Stimulated activated CD4-positive, alpha-beta T cell treated with anti-CD3 and anti-CD28 coated beads, Interleukin-12 subunit alpha, Interleukin-12 subunit beta, amount 100 ng/mL, for 4 hours (primary cell): ENCODE measurements at places on chromosomes 3 and 15.

DNA sequence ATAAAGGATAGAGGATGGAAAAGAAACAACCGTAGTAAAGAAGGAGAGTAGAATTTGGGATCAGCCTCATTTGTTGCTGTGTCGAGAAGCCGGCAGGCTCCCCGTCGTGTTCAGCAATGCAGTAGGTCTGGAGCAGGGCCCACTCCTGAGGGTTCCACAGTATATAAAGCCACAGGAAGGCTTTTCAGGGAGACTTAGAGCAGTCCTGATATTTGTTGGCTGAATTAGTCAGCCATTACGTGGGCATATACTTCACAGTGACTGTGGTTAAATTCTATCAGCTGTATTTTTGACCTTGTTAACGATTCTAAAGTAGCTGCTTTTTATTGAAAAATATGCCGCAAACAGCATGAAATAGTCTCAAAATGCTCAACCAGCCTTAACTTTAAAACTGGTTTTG, 149.5 kb downstream of the ITPR1 start:
- DNase-seq: no peak

DNA sequence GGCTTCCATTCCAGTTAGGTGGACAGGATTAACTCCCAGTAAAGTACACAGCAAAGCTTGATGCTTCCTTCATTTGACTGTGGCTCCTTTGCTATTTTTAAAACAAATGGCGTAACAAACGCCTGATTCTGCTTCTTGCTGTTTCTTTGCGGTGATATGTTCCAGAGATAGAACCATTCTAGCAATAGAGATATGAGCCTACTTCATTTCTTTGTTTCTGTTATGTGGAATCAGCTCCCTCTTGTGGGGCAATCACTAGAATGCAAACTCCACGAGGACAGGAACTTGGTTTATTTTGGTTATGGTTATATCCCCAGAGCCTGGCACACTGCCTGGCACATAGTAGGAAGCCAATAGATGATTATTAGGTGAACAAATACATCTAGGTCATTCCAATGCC, 122.6 kb upstream of the SLC6A11 start:
- no peak for DNase-seq

- no peak for DNase-seq
Observed at GRCh38 chr15:31302029-31302657, 24.5 kb upstream of the KLF13 start.

- DNase-seq: peak; percentile 74
Observed at GRCh38 chr3:141441381-141442364, 45.2 kb upstream of the RASA2 start.

GRCh38 chr15:45481135-45481534, 41.4 kb downstream of the SLC30A4 start:
- no peak for DNase-seq

DNA sequence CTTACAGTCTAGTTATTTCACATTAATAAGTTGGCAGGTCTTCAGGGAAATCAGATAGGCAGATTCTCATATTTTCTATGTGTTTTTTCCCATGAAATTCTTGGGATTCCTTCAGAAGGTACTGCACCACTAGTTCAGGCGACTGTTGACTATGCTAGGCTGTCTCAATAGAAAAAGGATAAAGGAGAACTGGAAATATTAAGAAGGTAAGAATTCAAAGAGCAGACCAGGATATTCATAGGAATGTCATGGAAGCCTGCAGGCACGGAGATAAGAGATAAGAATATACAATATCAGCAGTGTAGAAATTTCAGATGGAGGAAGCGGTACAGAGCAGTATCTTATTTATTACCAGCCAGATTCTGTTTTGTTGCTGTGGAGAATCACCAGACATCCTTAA, 432.1 kb upstream of the MDFIC2 start:
- no peak for DNase-seq

DNA sequence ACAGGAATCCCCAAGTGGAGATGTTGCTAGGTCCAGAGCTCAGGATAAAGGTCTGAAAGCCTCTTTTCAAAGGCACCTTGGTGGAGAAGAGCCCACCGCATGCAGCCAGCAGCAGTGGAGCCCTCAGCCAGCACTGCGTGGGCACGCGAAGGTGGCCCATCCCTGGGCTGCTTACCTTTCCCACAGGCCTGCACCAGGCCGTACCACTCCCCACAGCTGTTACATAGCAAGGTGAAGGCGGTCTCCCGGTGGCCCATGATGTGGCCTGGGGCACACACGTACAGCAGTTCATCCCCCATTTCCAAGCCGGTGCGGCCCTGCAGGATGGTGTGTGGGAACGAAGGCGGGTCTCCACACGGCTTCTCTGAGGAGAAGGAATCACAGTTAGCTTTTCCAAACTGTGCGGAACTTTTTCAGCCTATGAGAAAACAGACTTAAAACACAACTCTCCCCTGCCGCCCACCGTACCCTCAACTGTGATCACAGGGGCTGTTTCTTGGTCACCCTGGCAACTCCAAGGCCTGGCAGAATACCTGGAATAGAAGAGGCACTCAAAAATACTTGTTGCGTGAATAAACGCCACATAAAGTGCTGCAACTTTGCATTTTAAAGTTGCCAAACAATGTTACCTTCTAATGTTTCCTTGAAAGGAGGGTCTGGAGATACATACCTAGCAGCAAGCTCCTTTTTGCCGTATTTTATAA, 43.7 kb downstream of the SUSD5 start:
- no peak for DNase-seq

GRCh38 chr3:149466192-149466591, 8.3 kb upstream of the TM4SF4 start:
- DNase-seq: no peak

DNA sequence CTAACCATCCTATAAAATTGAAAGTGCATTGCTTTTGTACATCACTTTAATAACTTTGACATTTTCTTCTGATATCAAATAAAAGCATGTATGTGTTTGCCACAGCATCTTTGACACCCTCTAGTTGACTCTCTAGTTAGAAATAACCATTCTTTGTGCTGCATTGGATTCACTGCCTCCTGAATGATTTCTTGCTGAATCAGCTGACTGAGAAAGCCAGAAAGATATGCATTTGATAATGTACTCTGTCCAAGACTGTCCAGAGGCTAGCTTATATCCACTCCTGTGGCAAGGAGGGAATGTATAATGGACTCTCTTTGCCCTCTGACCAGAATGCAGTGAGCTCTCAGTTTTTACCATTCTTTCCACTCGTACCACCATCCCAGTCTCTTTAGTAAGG, 6.2 kb downstream of the RAB11A start:
- DNase-seq: no peak

DNA sequence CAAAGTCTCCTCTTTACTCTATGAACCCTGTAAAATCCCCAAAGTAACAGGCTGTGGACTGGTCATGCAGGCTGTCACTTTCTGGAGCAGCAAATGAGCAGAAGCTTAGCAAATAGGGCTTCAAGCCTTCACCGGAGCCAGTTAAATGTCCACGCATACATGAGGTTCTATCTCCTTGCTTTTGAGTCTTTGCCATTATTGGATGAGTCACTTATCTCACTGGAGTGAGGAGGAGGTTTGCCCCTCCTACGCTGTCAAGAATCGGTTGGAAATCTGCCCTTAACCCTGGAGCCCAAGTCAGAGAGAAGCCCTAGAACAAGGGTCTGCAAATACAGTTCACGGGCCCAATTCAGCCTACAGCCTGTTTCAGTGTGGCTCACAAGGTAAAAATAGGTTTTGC, 126.1 kb upstream of the CTNNB1 start:
- no peak for DNase-seq

GRCh38 chr3:132029182-132029902, 5.5 kb downstream of the CPNE4 start:
- DNase-seq: peak; percentile 54

DNA sequence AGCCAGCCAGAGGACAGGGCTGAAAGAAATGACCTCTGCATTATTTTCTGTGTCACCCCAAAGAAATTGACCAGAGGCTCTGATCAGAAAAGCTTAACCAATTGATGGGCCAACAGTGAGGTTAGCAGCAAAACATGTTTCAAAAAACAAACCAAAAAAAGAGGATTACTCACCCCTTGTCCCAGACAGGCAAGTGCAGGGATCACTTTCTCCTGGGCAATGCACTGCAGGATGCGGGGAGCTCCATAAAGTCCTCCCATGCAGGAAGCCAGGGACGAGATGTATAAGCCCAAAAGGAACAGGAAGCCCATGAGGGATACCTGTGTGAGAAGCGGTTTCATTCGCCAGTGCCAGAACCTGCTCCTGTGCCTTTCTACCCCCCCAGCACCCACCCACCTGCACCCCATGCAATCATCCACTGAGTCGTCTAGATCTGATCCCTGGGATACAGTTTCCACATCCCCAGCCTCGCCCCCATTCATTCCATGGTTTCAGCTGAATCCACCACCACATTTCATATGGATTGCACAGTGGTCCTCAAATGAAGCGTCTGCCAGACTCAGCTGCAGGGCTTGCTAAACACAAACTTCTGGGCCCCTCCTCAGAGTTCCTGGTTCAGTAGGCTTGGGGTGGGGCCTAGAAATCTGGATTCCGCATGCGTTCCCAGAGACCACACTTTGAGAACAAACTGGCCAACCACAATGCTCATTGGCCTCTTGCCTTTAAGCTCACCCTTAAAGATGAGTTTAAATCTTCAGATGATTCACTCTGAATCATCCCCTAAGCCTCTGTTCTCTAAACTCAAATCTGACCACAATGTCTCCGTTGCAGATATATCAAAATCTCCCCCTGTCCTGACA, 54.4 kb upstream of the HEG1 start:
- DNase-seq: no peak

DNA sequence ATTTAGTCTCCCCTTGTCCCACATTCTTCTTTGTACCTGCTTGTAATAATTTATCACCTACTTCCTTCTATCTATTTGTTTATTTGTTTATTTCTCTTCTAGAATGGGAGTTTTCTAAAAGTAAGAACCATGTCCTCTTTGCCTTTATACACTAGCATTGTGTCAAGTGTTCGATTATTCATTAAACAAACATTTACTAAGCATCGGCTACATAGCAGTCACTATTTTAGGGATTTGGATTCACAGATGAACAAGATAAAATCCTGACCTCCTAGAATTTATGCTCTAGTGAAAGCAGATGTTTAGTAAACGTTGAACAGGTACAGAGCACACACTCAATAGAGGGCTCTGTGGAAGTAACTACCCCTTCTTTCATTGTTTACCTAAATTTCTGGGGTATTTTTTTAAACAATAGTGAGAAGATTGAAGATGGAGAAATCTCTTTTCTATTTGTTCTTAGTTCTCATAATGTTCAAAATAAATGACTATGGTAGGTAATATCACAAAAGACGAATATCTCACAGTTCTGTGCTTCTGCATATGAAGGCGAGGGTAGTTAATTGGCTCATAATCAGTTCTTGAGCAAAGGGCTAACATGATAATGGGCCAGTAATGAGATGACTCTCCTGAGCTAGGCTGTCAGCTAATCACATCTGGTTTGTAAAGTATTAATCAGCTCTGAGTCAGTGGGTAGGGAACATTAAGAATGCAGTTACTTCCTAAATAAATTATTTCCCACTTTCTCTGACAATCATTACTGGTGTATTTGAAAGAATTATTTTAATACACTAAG, 111.9 kb downstream of the SLC9A9 start:
- no peak for DNase-seq

- DNase-seq: peak; percentile 71
Observed at GRCh38 chr15:41811432-41812195, 16.3 kb upstream of the JMJD7 start.

GRCh38 chr3:105984837-105985236, 116.0 kb upstream of the CBLB start:
- DNase-seq: no peak
